ENCODE measurements at places on chromosomes 3 and 15.

GRCh38 chr3:152155246-152156020 is 113.3 kb upstream of the MBNL1 start:
- no peak for DNase-seq

- no peak for DNase-seq
Measured at GRCh38 chr3:99747915-99748314, 69.7 kb upstream of the CMSS1 start.

GRCh38 chr3:195838714-195839113 is 27.0 kb upstream of the MUC4 start:
- DNase-seq, result no peak

- DNase-seq, result no peak
Measured at GRCh38 chr3:182384221-182384620, 409.1 kb upstream of the ATP11B start.

- DNase-seq, result no peak
Measured at GRCh38 chr15:93515256-93516051, 426.4 kb upstream of the RGMA start.

DNA sequence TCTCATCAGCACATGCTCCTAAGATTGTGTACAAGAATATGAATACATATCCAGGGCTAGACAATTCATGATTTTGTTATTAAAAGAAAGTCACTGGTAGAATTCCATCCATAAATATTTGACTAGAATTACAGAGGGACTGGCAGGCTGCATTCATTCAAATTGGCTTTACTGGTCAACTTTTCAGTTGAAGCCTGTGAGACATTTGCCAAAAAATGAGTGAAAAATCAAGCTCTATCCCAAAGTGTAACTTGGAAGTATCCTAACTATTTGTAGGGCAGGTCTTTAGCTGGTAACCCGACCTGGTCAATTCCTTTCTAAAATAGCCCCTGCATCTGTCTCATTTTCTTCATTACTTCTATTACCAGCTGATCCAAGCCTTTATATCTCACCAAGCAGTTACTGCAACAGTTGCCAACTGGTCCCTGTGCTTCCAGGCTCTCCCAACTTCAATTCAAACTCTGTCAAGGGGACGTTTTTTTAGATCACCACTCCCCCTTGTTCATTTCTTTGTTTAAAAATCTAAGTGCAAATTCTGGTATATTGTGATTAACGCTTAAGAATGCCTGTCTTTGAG is 173.1 kb upstream of the TBL1XR1 start:
- no peak for DNase-seq

DNA sequence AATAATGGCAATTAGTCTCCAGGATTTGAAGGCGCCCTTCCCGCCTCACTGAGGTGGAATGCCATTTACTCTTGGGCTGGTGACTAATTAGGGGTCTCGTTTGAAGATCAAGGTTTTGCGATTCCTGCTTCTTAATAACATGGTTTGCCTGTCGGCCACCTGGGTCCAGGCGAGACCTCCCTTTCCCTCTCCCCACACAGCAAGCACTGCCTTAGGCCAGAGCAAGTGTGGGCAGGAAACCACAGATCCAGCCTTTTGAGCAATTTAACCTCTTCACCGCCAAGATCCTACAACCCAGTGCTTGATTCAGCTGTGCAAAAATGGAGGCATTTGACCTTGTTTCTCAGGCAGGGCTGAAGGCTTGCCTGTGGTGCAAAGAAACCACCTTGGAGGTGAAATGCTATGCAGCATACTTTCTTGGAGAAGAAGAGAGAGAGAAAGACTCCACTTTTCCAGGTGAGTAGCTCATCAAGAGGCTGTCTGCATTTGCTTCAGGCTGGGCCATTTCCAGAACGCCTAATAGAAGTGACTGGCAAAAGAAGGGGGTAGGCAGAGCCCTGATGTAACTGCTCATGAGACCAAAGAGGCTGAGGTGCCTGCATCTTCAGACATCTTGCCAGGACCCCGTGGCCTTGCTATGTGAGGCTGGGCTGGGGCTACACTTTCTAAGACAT is 34.1 kb upstream of the WNT5A start:
- DNase-seq, result no peak

DNA sequence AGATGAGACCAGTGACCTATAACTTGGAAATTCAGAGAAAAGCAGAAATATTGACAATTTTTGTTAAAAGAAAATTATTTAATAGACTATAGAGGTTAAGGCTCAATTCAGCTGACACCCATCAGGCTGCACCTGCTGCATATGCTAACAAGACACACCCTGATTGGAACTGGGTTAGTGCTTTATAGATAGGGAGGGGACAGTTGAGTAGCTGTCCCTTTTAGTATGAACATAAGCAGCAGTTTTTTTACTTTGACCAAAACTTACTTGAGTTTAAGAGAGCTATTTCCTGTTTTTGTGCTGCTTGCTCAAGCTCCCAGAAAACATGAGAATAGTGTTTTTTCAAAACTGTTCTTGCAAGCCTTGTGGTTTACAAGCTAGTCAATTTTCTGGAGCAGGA is 292.6 kb downstream of the LRRC3B start:
- DNase-seq, result no peak

- no peak for DNase-seq
Measured at GRCh38 chr15:57205996-57206395, 170.3 kb upstream of the CGNL1 start.

DNA sequence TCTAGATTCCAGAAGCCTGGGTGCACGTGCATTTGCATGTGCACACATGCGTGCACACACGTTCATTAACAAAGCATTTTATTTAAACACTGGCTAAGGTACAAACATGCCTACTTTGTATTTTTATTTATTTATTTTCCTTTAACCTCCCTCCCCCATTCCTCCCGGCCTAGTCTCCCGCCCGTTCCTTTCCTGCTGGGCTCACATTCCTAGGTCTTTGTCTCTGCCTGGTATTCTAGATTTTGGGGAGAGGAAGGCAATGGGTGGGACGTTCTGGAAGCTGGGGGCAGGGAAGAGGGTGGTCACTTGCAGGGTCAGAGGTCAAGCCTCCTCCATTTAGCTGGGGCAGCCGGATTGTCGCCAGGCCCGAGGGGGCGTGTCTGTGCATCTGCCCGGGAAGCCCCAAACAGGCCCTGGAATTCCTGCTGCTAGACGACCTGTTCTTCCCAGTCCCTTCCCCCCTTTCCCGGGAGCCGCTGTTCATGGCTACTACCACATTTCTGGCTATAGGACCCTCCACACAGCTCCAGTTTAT is 51.8 kb downstream of the TRIM71 start:
- DNase-seq, result no peak

DNA sequence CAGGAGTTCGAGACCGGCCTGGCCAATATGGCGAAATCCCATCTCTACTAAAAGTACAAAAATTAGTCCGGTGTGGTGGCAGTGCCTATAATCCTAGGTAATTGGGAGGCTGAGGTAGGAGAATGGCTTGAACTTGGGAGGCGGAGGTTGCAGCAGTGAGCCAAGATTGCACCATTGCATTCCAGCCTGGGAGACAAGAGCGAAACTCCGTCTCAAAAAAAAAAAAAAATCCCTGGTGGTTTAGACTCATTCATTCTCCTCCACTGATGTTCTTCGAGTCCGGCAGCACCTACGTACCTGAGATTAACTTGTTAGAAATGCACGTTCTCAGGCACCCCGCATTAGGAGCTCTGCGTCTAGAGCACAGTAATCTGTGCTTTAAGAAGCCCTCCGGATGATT is 3.7 kb downstream of the MCTP2 start:
- DNase-seq, result no peak

DNA sequence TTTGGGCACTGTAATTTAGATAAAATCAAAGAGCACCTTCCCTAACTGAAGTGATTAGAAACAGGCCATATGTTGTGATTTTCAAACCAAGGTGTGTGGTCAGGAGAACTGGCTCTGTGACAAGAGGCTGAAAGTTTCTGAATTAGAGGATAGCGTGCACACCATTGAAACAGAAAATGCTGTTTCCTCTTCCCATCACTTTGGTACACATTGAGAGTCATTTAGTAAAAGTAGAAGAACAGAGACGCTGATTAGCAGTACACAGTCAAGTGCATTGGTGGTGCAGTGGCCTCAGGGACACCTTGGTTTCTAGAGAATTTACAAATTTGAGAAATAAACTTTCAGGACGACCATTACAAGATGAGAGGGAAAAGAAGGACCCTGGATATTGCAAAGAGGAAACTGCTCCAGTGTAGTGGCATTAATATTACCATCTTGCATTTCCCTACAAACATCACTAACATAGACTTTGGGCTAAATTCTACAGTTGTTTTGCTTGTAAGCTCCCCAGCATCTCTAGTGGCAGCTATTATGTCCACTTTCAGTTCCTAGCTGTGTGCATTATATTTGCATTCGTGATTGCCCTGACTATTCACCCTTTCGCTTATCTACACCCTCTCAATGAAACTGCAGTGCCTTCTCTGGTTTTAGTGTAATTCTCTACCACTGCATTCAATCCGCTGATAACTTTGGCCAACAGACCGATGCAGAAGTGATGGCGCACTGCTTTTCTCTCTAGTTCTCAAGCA is 728.1 kb upstream of the GRM7 start:
- DNase-seq, result no peak
